ENCODE measurements at places on chromosomes 5 and 9.
A peak's percentile ranks its signal among the peaks of the same experiment; 100 is the strongest.

- DNase-seq = peak; percentile 50
Observed at GRCh38 chr9:133994353-133995011, 2.4 kb upstream of the VAV2 start.

GRCh38 chr5:158390577-158390976 lies 531.6 kb upstream of the CLINT1 start:
- no peak for DNase-seq

DNA sequence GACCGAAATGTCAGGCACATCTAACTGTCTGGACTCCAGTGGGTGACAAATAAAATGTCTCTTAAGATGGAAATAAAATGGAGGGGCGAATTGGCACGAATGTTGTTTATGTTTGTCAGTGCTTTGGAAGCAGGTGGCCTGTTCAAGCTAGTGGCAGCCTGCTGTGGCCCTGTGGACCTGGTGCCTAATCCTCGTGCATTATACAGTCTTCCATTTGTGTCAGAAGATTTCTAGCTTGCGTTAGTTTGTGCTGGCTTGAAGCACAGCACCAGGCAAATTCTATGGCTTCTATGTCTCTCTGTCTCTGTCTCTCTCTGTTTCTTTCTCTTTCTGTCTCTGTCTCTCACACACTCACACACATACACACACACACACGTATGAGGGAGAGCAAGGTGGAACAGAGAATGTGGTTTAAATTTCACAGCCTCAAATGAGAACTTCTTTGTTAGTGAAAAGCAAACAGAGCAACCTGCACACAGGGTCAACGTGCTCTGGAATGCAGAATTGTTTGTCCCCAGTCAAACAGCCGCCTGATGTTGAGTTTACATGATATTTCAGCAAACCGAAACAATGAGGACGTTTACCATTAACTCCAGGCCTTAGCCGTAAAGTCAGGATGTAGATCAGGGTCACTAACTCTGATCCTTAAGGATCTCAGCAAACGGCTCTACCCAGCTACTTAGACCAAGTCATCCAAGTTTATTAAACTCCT lies 39.0 kb upstream of the CD180 start:
- DNase-seq = no peak

GRCh38 chr9:91379426-91379825 lies 17.7 kb upstream of the AUH start:
- no peak for DNase-seq

DNA sequence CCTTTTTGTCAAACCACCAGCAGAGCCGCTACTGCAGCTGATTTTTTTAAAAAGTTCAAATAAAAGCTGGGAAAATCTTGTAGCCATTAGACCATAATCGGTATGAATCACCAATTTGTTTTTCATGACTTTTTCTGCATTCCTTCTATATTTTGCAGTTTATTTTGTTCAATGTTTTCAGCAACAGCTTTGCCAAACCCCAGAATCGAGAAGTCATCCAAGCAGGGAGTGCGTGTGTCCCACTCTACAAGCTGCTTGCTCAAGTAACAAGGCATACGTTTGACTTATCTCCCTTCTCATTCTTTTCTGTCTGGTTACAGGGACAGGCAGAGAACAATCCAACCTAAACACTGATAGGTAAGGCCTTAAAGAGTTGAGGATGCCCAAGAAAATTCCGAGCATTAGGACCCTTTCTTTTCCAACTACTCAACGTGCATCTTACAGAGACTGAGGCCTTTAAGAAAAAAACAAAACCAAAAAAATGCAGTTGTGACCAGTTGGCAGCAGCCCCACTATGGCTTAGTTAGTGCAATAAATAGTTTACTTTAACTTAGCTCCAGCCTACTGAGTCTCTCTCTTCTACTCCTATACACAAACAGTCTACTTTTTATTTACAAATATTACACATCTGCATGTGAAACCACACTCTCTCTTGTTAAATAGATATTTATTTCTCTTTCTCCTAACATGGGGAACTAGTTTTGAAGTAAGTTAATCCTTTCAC lies 134.7 kb upstream of the SLIT3 start:
- no peak for DNase-seq

- no peak for DNase-seq
Observed at GRCh38 chr9:1236061-1236460, 185.9 kb downstream of the DMRT2 start.

DNA sequence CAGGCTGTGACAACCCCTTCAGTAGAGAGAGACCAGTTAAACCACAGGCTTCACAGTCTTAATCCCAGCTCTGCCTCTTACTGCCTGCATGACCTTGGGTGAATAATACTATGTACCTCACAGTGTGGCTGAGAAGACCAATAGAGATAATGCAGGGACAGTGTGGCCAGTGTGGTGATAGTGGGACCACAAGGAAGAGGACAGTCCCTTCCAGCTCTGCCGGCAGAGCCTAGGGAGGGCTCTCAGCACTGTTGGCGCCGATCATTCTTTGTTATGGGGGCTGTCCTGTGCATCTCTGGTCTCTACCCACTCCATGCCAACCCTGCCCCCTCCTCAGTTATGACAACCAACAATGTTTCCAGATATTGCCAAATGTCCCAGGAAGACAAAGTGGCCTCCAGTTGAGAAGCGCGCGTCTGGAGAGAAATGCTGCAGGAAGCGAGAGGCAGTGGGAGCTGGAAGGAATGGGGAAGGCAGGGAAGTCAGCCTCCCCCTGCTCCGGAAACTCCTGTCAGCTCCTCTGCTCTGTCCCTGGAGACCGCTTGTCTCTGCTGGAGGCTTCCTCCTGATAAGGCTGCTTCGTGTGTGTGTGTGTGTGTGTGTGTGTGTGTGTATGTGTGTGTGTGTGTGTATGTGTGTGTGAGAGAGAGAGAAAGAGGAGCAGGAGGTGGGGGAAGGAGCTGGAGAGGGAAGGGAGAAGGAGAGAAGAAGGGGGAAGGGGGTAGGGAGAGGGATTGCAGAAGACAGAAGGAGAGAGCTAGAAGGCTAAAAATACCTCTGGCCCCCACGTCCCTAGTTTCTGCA lies 31.8 kb upstream of the FABP6 start:
- no peak for DNase-seq

GRCh38 chr5:10106806-10107205 lies 142.9 kb downstream of the ATPSCKMT start:
- DNase-seq = no peak

GRCh38 chr9:105921057-105921726 lies 226.9 kb downstream of the TMEM38B start:
- DNase-seq = no peak

GRCh38 chr9:120931231-120932085 lies 4.9 kb upstream of the TRAF1 start:
- DNase-seq = no peak

- no peak for DNase-seq
Observed at GRCh38 chr9:29575219-29575618, 2001.9 kb upstream of the C9orf72 start.

- no peak for DNase-seq
Observed at GRCh38 chr9:3698531-3698930, 172.7 kb upstream of the RFX3 start.

GRCh38 chr9:105879181-105879580 lies 184.8 kb downstream of the TMEM38B start:
- DNase-seq = no peak

GRCh38 chr9:108521063-108521590 lies 334.7 kb downstream of the ACTL7B start:
- no peak for DNase-seq

DNA sequence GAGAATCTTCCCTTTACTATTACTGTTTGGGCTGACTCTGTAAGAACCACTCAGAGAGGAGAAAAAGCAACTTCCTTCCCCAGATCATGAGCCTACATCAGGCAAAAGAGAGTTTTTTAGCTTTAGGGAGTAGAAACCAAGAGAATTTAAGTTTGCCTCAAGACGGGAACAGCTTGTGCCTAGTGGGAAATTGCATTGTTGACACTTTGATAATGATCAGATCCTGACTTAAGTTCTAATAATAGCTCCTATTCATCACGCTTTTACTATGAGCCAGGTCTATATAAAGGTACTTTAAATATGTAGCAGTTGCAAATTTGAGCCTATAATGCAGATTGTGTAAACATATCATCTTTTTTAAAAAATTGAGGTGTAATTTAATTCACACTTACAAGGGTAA lies 298.2 kb downstream of the MAN2A1 start:
- no peak for DNase-seq

GRCh38 chr5:126595486-126596083 lies 566 bp upstream of the ALDH7A1 start:
- DNase-seq = no peak

DNA sequence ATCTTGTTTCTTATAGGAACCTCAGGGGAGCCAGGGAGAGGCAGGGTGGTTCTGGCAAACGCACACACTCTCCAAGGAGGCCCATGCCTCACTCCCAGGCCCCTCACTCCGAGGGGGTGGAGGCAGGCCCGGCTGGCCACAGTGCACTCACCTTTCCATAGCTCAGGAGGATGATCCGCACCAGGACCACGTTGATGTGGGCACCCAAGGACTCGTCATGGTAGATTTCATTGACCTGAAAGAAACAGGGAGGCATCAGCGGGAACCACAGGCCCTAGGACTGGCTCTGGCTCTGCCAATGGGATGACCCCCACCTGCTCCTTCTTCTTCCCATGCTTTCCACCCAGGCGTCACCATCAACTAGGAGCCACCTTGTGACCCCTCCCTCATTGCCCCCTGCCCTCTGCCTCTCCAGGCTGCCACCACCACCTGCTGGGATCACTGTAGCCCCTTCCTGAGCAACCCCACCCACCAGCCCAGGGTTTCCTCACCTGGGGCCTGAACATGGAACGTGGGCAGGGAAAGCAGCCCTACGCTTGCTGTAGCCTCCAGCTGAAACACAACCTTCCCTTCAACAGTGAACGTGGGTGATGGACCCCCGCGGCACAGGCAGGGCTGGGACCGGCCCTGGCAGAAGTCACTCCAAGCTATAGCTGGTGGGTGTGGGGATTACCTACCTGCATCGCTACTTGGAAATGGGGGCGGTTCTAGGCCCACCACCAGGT lies 120.9 kb downstream of the ZNF354C start:
- no peak for DNase-seq

DNA sequence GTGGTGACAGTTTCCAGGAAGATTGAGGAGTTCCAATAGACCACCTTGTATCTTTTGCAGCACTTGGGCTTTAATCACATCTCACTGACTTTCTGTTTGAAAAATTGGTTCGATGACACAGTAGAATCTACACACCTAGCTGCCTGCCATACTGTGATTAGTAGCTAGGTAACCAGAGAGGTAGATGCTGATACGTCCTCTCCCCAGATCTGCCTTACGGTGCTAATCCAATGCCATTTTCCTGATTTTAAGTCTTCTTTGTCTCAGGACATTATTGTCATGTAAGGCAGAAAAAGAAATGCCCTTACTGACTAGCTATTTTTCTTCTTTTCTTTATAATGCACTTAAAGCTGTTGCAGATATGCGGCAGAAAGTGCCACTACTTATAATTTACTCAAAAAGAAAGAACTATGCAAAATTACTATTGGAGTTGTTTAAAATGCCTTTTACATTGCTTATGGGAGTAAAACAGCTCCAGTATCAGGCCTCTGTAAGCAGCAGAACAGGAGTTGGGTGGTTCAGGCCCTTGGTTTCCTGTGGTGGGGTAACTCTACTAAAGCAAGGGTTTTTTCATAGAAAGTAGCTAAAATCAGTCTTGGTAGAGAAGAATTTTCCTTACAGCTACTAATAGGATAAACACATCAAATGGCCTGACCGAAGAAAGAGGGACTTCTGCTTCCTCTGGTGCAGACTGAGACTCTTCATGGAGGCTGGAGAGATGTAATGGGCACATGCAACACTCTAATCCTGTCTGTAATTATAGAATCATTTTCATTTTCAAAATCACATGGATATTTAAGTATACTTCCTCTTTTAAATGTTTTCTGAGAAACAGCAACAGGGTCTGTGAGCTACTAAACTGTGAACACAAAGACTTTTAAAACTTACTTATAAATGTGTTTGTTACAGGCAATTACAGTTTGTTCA lies 177.2 kb downstream of the MAPKAP1 start:
- no peak for DNase-seq

DNA sequence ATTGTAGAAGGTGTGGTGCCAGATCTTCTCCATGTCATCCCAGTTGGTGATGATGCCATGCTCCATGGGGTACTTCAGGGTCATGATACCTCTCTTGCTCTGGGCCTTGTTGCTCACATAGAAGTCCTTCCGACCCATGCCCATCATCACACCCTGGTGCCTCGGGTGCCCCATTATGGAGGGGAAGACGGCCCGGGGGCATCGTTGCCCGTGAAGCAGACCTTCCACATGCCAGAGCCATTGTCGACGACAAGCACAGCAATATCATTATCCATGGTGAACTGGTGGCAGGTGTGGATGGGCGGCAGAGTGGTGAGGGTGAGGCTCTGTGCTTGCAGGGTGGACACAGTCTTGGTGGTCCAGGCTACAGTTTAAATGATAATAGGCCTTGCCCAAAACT lies 24.8 kb upstream of the RAPGEF6 start:
- DNase-seq = no peak

DNA sequence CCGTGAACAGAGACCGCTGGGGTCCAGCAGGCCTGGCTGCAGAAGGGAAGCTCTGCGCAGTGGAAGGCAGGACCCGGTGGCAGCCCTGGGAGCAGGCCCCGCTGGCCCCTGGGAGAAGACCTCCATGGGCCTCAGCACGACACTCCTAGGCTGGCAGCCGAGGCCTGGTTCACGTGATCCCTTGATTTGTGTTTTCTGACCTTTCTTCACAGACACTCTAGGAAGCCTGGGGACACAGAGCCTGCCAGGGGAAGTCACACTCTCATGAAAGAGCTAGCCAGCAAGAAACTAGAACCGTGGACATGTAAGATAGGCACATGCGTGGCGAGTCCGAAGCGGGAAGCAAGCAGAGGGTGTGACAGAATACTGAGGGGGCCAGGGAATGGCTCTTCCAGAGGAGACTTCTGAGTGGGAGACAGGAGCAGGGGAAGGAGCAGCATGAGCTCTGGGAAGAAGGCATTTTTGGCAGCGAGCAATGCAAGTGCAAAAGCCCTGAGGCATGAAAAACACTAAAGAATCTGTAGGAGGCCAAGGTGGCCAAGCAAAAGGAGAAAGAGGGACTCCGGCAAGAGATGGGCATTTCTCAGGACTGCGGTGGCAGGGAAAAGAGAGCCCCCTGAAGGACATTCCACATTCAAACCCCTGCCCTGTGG lies 26.6 kb upstream of the IL17B start:
- DNase-seq = no peak

GRCh38 chr5:5788793-5789192 lies 366.3 kb downstream of the ICE1 start:
- DNase-seq = no peak

GRCh38 chr5:86008293-86008692 lies 609.4 kb upstream of the COX7C start:
- no peak for DNase-seq

- no peak for DNase-seq
Observed at GRCh38 chr9:131584858-131585257, 39.5 kb downstream of the PRRT1B start.

GRCh38 chr5:127564002-127564769 lies 46.7 kb downstream of the PRRC1 start:
- peak; percentile 34 for DNase-seq

DNA sequence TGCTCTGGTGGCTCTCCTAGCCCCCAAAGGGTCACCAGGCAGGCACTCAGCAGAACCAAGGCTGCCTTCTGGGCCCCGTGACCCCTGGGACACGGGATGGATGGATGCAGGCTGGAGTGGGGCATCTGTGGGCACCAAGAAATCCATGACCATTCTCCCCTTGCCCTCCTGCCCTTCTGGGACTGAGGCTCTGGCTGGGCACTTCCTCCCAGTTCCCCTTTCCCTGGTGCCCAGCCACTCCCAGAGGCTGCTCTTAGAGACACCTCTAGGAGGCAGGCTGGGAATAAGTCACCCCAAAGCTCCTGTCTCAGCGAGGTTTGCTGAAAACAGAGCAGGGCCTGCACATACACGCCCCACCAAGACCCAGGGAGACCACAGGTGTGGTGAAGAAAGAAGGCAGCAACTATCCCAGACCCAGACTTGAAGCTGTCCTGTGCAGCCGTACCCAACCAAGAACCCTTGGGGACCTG lies 943 bp downstream of the STING1 start:
- peak; percentile 20 for DNase-seq
